IMR-90 (cell line): ENCODE measurements at places on chromosomes 1 and 21. TPM values are rescaled to one million over a fixed set of nuclear protein-coding genes. Genes with fewer than 3 reads are reported as not detected.

TMEM54 gene
- 25.5 and 33.1 TPM in 2 replicates for total RNA-seq

LCE2B gene
- total RNA-seq, result not detected in 2 replicates

OLFML3 gene
- 37.8 and 40.9 TPM in 2 replicates for total RNA-seq

CENPF gene
- 51.8 and 80.0 TPM in 2 replicates for total RNA-seq

RAB42 gene
- total RNA-seq, result 0.83 and 0.90 TPM in 2 replicates

GPBP1L1 gene
- 57.4 and 83.6 TPM in 2 replicates for total RNA-seq

ARMH1 gene
- 0.28 and 0.36 TPM in 2 replicates for total RNA-seq

ACTL8 gene
- under 0.01 and 0.28 TPM in 2 replicates for total RNA-seq

FAM3B gene
- not detected in 2 replicates for total RNA-seq

CCDC185 gene
- total RNA-seq, result not detected in 2 replicates

PBXIP1 gene
- total RNA-seq, result 24.2 and 28.3 TPM in 2 replicates

GSTM1 gene
- total RNA-seq, result not detected in 2 replicates

TNFRSF1B gene
- total RNA-seq, result 4.3 and 5.0 TPM in 2 replicates

LYPD8 gene
- total RNA-seq, result not detected in 2 replicates

FAM151A gene
- total RNA-seq, result not detected in 2 replicates

PLA2G4A gene
- total RNA-seq, result 3.8 and 4.4 TPM in 2 replicates

ARTN gene
- not detected in 2 replicates for total RNA-seq

RRP15 gene
- 4.1 and 8.9 TPM in 2 replicates for total RNA-seq

UTS2 gene
- not detected in 2 replicates for total RNA-seq

CADM3 gene
- not detected in 2 replicates for total RNA-seq

DNALI1 gene
- total RNA-seq, result 8.1 and 9.1 TPM in 2 replicates

SHCBP1L gene
- total RNA-seq, result not detected in 2 replicates

INSRR gene
- total RNA-seq, result not detected in 2 replicates

ITGB2 gene
- total RNA-seq, result not detected in 2 replicates

DPM3 gene
- total RNA-seq, result 29.0 and 30.6 TPM in 2 replicates

OR6K3 gene
- not detected in 2 replicates for total RNA-seq

KDM5B gene
- total RNA-seq, result 82.1 and 86.4 TPM in 2 replicates

OLFM3 gene
- not detected in 2 replicates for total RNA-seq

KLF17 gene
- total RNA-seq, result 0.28 and 0.36 TPM in 2 replicates

CFHR2 gene
- not detected in 2 replicates for total RNA-seq

PIGV gene
- total RNA-seq, result 8.6 and 10.6 TPM in 2 replicates

TSPEAR gene
- total RNA-seq, result not detected in 2 replicates

GJB5 gene
- total RNA-seq, result not detected in 2 replicates

KRTAP10-3 gene
- not detected in 2 replicates for total RNA-seq

CRNN gene
- not detected in 2 replicates for total RNA-seq

LRRC71 gene
- not detected in 2 replicates for total RNA-seq

KRTAP12-2 gene
- not detected in 2 replicates for total RNA-seq

RPTN gene
- total RNA-seq, result not detected in 2 replicates

NLRP3 gene
- total RNA-seq, result 0.18 TPM in 1 of 2 replicates, not detected in the other

DENND2C gene
- 2.2 and 3.1 TPM in 2 replicates for total RNA-seq

MLLT11 gene
- total RNA-seq, result 3.6 and 5.3 TPM in 2 replicates

UMODL1 gene
- not detected in 2 replicates for total RNA-seq

RGS4 gene
- 538 and 635 TPM in 2 replicates for total RNA-seq
